Activated CD8-positive, alpha-beta T cell treated with anti-CD3 and anti-CD28 coated beads, Interleukin-2, amount 10 ng/mL, durations not matched to agents 7 days and 5 days (primary cell): ENCODE measurements at places on chromosomes 3 and 15. TPM values are rescaled to one million over a fixed set of nuclear protein-coding genes. Genes with fewer than 3 reads are reported as not detected.

The TRPM1 gene
- not detected for total RNA-seq

GRCh38 chr3:128070898-128071591 lies 18.8 kb downstream of the SEC61A1 start:
- no peak for DNase-seq

DNA sequence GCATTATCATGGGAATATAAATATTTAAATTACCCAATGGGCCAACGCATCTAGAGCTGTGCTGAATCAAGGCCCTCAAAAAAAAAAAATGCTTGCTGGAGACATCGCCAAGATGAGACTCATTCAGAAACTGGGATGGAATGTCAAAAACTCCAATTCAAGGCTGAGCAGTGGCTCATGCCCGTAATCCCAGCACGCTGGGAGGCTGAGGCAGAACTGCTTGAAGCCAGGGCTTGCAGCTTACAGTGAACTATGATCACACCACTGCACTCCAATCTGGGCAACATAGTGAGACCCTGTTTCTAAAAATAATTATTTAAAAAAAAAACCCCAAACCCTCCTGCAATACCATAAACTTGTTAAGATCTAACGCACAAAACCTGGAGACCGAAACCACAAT lies 3.1 kb upstream of the CACNA1D start:
- no peak for DNase-seq

GRCh38 chr3:160720123-160720746 lies 35.8 kb upstream of the PPM1L start:
- DNase-seq, result no peak

GRCh38 chr3:1843111-1843510 lies 255.6 kb upstream of the CNTN4 start:
- no peak for DNase-seq
